Cardiac septum (tissue), 1 donor: ENCODE measurements at places on chromosomes 16 and 17.

GRCh38 chr17:29112771-29113295, 67.4 kb downstream of the MYO18A start:
- no peak for DNase-seq

GRCh38 chr17:59331129-59331928, at the start of gene YPEL2:
YPEL2 (plus strand) TSS chr17:59331655; CDS start chr17:59353410, 21,755 bp downstream.
- DNase-seq = peak; percentile 99

GRCh38 chr16:52436339-52437276, 110.3 kb downstream of the TOX3 start:
- no peak for DNase-seq

DNA sequence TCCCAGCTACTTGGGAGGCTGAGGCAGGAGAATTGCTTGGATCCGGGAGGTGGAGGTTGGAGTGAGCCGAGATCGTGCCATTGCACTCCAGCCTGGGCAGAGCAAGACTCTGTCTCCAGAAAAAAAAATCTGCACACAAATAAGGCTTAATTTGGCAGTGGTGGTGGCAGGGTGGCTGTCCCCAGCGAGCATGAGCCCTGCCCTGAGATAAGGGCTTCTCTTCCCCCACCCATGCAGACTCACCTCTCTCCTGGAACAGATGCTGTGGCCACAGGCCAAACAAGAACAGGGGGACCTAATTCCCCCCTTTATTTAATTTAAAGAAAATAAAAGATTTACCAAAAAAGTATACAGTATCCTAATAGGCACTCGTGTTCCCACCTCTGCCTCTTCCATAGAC, 157.2 kb downstream of the RAB11FIP4 start:
- DNase-seq = no peak

DNA sequence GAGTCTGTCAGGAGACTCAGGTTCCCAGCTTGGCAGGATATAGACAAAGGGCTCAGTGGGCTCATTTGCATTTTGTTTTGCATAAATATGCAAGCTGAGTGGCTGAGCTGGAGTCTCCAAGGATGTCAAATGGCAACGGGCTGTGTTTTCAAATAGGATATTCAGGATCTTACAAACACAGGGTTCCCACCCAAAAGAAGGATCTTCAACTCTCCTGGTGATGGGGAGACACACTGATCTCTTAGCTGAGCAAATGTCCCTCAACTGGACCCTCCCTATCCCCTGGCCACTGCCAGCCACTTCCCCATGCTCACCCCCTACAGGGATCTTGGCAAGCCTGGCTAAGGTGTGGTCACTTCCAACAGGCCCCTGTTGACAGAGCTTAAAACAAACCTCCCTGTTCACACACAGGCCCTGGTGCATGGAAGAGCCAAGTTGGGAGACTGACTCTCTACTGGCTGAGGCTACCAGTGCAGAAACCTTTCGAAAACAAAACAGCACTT, 61.6 kb downstream of the SOX9 start:
- no peak for DNase-seq

GRCh38 chr16:15865742-15866141, 8.9 kb upstream of the MYH11 start:
- no peak for DNase-seq

DNA sequence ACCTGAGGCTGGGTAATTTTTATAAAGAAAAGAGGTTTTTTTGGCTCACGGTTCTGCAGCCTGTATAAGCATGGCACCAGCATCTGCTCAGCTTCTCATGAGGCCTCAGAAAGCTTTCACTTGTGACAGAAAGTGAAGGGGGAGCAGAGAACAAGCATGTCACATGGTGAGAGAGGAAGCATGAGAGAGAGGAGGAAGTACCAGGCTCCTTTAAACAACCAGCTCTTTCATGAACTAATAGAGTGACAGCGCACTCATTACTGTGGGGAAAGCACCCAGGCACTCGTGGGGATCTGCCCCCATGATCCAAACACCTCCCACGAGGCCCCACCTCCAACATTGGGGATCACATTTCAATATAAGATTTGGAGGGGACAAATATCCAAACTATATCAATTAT, 86.8 kb downstream of the USP32 start:
- no peak for DNase-seq

DNA sequence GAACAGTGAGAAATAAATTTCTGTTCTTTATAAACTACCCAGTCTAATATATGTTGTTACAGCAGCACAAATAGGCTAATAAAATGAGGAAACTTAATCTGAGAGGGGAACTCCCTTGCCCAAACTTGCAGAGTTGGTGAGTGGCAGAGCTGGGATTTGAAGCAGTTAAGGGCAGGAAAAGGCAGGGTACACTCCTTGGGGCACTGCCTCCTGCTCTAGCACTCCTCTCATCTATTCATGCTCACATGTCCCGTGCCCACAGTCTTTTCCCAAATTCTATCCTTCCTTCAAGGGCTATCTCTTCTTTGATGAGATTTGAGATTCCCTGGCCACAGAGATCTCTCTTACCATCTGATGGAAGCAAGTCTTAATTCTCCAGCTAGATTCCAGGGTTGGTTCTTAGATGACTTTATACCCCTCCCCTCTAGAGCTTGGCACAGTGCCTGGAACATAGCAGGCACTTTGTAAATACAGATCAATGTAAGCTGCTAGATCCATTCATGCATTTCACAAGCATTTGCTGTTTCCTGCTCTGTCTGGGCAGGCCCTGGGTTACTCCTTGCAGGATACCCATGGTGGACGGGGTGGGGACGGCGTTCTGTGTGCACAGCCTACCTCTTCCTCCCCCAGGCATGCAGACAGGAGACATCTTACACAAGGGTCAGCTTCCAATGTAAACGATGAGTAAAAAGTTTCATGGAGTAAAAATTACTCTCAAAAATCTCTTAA, 39.2 kb upstream of the ABCC12 start:
- DNase-seq = no peak

- DNase-seq = peak; percentile 85
These were observed 17.9 kb downstream of the SNX29 start for GRCh38 chr16:11994143-11995119.

- DNase-seq = no peak
These were observed 334.5 kb downstream of the SEC14L1 start for GRCh38 chr17:77475016-77475976.

DNA sequence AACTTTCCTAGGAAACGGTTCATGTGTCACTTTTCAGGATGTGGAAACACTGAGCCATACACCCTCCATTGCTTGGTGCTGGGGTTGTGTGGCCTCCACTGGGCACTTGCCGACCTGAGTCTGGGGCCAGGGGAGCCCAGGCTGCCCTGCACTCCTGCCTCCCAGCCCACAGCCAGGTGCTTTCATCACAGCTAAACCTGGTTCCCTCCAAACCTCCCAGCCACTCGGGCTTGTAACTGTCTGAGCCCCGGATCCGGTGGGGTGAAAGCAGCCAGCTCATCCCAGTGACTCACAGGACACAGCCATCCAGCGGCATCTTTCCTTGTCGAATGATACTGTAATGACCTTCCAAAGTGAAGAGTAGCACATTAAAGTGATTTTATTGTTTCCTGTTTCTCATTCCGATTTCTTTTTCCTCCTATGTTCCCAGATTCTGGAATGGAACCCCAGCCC, 19.8 kb downstream of the CARHSP1 start:
- peak; percentile 27 for DNase-seq

- DNase-seq = no peak
These were observed 2.1 kb upstream of the C17orf78 start for GRCh38 chr17:37373530-37374159.

GRCh38 chr17:75535871-75536270, 10.4 kb downstream of the LLGL2 start:
- no peak for DNase-seq

GRCh38 chr17:16464303-16465051, 27.5 kb downstream of the LRRC75A start:
- DNase-seq = no peak

DNA sequence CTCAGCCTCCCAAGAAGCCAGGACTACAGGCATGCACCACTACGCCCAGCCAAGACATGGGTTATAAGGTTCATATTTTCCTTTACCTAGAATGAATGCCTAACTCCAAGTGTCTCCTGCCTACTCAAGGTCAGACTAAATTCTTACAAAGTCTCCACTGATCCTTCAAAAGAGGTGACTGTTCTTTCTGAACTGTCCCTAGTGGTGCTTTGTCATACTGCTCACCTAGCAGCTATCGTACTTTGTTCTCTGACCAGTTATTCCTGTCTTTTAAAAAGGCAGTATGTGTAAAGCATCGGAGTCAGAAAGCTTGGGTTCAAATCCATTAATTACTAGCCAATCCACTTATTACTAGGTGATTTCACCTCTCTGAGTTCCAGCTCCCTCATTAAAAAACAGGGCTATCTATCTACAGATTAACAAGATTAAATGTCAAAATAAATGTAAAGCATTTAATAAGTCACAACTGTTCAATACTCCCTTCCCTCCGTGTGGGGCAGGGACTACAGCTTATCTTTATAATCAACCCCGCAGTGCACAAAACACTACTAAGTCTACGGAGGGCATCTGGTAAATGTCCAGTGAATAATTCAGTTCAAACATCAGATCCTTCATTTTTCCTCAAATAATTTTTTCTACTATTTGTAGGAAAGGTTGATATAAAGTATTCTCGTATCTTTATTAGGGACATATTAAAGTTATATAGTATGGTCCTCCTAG, 20.0 kb upstream of the ITGA2B start:
- DNase-seq = no peak

GRCh38 chr17:66548158-66548557, 245.7 kb downstream of the PRKCA start:
- DNase-seq = no peak

GRCh38 chr17:76527430-76528111, 9.9 kb downstream of the CYGB start:
- DNase-seq = no peak

DNA sequence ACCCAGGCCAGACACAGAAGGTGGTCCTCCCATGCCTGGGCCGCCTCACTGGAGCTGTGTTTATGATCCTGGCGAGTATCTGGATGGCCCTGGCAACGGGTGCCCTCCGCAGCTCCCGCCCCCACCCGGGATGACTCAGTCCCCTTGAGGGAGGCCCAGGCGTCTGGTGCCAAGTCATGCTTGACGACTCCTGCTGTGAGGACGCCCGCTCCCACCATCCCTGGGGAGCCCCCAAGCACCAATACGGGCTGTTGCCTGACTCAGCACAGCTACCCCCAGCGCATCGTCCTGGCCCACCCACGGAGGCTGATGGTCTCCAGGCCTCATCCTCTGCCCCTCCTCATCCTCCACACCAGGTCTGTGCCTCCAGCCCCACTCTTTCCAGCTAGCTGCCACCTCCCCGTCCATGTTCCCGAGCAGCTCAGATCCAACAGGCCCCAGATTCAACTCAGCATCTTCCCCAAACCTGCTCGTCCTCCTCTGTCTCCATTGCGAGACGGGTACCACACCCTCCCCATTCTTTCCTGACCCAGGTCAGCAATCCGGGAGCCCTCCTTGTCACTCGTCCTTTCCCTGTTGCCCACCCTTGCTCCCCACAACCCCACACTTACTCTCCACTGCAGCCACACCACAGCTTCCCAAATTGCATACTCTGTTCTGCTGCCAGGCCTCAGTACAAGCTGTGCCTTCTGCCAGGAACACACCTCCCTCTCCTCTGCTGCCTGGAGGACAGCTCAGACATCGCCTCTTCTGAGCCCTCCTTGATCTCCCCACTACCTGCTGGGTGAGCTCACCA, 2.6 kb downstream of the CAMKK1 start:
- DNase-seq = no peak

DNA sequence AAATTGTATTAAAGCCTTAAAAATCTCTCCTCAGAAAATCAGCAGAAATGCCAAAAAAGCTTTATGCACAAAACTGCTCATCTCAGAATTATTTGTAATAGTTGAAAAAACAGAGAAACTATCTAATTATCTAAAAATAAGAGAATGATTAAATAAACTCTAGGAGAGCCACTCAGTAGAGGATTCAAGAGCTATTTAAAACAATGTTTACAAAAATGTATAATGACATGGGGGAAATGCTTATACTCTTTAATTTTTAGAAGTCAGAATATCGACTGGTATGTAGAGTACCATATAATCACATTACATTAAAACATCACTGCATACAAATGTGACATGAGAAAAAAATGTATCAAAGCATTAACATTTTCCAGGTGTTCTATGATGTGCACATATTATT, 11.9 kb downstream of the CLEC19A start:
- DNase-seq = no peak

DNA sequence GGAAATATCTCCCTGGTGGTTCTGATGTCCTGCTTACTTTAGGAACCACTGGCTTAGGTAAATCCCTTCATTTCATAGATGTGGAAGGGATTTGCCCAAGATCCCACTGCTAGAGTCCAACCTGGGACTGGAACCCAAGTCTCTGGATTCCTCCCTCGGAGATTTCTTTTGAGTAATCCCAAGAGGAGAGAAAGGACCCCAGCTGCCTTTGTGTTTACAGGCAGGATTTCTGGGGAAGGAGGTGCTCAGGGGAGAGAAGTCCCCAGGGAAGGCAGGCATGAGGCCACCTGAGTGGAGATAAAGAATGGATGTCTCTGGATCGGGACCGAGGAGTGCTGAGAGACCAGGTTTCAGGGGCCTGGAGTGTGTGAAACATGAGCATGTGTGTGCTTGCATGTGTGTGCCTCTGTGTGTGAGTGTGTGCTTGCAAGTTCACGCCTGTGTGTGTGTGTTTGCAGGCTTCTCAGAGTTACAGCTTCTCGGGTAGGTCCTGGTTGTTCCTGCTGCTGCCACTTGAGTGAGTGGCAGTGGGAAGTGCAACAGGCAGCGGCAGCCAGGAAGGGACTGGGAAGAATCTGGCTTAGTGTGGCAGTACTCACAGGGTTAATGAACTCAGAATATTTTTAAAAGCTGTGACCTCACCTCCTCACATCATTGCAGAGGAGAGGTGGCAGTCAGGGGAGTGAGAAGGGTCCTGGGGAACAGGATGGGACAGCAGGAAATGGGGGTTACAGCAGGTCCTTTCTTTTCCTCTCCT, 2.2 kb downstream of the KCNH6 start:
- DNase-seq = no peak

GRCh38 chr17:57881143-57881542, 31.3 kb upstream of the MRPS23 start:
- DNase-seq = no peak

GRCh38 chr17:47789611-47790561, 31.7 kb downstream of the OSBPL7 start:
- no peak for DNase-seq

DNA sequence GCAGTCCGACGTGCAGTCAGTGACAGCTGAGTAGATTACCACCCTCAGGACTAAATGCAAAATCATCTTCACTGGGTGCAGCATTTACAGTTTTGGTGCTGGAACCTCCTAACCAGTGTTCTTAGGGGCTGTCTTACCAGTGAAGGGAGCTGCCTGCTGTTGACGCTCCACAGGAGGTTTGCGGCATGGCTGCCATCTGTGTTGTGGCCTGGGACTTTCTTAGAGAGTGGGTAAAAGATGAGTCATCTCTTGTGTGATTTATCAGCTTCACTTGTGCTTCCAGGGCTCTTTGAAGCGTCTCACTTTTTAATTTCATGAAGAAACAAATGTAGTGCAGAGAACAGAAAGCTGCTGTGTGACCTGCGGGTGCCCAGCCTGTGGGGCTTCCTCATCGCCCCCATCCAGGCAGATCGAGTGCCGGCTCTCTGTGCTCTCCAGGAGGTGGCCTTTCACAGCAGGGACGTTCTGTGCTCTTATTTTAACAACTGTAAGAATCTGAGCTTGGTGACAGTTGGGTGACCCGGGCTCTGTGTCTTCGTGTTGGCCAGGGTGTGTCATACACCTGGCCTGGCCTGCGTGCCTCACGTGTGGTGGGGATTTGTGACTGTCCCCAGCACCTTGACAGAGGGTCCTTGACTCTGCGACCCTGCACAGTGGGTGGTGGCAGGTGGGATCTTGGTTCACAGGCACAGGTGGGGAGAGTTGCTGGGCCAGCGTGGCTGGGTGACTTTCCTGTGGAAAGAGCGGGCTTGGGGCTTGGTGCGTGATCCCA, 24.3 kb upstream of the ZNF750 start:
- no peak for DNase-seq

GRCh38 chr16:19696328-19696727, 21.7 kb downstream of the KNOP1 start:
- peak; percentile 85 for DNase-seq
